ENCODE measurements at places on chromosomes 1 and 21.
A peak's percentile ranks its signal among the peaks of the same experiment; 100 is the strongest.

GRCh38 chr1:204558467-204558866 is 42.3 kb downstream of the MDM4 start:
- no peak for DNase-seq

DNA sequence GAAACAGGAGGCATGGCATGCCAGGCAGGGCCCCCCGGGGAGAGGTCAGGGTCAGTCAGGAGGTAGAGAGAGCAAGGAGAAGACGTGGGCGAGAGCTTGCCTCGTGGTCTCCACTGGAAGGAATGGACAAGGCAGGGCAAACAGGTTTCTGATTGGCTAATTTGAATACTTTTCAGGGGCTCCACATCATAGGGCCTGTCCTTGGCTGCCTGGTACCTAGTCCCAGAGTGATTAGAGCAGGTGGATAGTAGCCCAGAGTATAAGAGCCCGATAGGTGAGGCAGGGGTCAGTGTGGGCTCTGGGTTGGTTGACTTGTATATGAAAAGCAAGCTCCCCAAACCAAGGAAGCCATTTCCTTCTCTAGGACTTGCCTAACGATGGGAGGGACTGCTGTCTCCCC is 178.6 kb downstream of the ZP4 start:
- DNase-seq: no peak

DNA sequence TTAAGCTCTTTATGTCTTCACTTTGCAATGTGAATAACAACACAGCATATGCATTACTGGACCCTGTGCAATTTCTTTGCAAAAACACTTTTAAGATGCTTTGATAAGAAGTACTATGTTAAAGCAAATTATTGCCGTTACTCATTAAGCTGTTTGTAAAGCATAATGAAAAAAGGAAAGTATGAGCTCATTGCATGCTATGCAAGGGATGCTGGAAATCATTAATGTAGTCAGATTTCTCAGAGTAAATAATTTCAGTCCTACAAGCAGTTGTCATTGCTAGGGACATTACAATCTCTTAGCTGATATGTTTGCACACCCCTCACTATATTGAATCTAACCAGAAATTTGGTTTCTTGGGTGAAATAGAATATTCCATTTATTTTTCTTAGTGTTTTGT is 982.5 kb upstream of the ADGRL2 start:
- DNase-seq: no peak

DNA sequence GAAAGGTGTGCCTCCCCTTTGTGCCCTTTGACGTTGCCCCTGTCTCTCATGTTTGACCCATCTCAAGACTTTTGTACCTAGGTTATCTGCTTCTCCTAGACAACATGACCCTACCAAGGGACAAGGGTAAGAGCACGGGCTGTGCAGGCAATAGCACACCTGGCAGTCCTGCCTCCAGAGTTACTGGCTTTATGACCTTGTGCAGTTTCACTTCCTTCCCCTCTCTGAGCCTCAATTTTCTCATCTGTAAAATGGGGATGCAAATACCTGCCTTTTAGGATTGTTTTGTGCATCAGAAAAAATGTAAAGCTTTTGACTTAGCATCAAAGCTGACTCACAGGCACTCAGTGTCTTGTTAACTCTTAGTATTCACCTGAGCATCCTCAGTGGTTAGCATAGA is 36.4 kb downstream of the ELK4 start:
- DNase-seq: no peak

GRCh38 chr1:223713546-223714420 is 1.4 kb downstream of the CAPN2 start:
- peak; percentile 15 for DNase-seq

GRCh38 chr1:227401562-227402342 is 83.5 kb upstream of the CDC42BPA start:
- DNase-seq: no peak

- no peak for DNase-seq
These were observed 72.8 kb upstream of the KRTAP19-8 start for GRCh38 chr21:31111093-31111492.

Data from brain (organoid and tissue), 16 donors.